Activated effector memory CD4-positive, alpha-beta T cell treated with anti-CD3 and anti-CD28 coated beads, Interleukin-2, amount 50 U/mL, for 16 hours (primary cell): ENCODE measurements at places on chromosomes 5 and 9.

- DNase-seq: no peak
These were observed 10.2 kb downstream of the OR13J1 start for GRCh38 chr9:35859990-35860339.

- DNase-seq: no peak
These were observed 225.9 kb downstream of the RFX3 start for GRCh38 chr9:3299872-3300271.

DNA sequence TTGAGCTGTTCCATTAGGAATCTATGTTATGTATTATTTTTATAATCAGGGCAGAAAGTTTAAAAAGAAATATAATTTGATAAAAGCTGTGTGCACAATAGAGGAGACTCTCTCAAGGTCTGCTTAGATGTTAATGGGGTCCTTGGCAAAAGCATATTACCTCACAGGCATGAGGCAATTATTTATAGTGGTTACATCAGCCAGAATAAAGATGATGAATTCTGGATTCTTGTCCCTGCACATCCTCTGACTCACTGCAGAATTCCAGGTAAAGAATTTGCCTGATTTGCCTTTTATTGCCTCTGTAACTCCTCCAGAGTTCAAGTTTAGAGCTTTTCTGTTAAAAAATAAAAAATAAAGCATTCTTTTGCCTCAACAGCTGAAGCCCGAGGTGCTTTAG, 253.6 kb downstream of the MAST4 start:
- DNase-seq: no peak

GRCh38 chr5:136020383-136021015, 8.3 kb upstream of the TGFBI start:
- peak; percentile 66 for DNase-seq

GRCh38 chr5:5490774-5491347, 68.4 kb downstream of the ICE1 start:
- no peak for DNase-seq

DNA sequence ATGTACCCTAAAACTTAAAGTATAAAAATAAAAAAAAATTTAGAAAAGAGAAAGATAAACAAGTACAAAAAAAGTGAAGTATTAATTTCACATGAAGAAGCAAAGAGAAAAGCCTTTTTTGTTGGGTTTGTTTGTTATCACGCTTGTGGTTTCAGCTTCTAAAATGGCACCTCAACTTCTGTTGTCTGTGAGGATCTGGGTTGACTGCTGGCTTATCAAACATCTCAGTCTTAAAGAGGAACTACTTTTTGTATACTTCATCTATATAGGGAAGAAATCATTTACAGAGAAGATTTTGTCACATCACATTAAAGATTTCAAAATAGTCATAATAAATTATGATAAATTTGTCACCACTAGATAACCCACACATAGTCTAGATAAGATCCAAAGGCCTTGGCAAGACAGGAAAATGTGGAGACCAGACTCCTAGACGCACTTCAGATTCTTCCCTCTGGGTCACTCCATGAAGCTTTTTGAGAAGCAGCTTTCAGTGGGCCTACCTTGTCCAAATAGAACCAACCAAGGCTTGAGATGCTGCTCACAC, 8.8 kb upstream of the ADGRV1 start:
- DNase-seq: no peak

DNA sequence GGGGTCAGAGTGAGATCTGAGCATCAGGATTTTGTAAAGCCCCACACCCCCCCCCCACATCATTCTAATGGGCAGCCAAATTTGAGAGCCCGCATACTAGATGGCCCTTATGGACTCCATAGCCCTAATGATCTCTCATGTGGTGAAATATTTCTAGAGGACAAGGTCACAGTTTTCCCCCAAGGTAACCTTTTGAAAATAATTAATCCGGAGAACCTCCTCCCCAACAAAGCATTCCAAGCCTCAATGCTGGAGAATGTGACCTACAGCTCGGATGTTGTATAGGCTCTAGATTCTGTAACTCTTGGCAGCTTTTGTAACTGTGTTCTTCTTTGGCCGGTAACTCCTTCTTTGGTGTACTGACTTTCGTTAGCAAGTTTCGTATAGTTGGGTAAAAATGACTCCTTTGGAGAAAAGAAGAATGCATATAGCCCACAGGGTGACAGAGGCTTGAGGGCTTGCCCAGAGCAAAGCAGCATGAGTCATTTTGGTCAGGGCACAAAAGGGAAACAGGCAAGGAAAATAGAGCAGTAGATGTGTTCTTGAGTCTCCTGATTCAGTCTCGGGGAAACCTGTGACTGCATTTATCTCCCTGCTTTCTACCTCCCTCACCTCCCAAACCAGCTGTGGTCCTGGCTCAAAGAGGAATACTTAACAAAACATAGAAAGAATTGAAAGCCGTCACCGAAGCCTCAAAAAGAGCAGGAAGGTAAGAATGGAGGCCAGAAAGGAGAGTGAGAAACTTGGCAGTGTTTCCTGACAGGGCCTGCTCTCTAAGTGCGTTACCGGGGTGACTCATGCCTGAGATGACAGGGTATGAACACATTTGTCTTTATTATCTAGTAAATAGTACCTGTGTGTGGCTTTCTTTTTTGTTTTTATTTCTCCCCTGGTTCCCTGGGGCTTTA, 6.6 kb upstream of the XPA start:
- no peak for DNase-seq

DNA sequence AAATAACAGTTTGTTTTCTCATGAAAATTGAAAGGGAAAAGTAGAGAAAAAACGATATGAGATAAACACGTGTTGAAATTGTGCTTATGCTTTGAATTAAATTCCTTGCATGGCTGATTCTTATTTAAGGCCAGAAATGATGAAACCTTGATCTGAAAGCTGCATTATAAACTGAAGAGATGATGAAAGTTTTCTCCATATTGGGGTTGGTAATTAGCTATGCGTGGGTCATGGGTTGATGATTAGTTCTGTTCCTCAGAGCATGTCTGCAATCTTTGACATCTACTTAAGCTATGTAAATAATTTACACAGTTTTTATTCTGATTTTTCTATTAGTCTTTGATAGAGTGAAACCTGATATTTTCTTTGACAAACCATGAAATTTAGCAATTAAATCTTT, 264.1 kb downstream of the CD180 start:
- no peak for DNase-seq

DNA sequence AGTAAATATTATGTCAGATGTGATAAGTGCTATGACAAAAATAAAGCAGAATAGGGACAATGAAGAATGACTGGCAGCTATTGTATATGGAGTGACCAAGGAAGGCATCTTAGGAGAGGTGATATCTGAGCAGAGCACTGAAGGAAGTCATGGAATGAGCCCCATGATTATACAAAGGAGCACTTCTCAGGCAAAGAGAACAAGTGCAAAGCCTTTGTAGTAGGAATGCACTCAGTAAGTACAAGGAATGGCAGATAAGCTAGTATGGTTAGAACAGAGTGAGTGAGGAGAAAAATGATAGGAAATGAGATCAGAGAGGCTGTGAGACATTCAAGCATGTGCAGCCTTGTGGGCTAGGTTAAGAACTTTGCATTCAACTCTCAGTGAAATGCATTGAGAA, 214.8 kb downstream of the LURAP1L start:
- no peak for DNase-seq

- no peak for DNase-seq
These were observed 4.5 kb downstream of the GPR150 start for GRCh38 chr5:95624368-95624767.

- peak; percentile 96 for DNase-seq
These were observed at the start of gene ZCCHC10 for GRCh38 chr5:133025804-133026663. ZCCHC10 (minus strand) TSS chr5:133026549; CDS start chr5:133026537, 12 bp downstream.

DNA sequence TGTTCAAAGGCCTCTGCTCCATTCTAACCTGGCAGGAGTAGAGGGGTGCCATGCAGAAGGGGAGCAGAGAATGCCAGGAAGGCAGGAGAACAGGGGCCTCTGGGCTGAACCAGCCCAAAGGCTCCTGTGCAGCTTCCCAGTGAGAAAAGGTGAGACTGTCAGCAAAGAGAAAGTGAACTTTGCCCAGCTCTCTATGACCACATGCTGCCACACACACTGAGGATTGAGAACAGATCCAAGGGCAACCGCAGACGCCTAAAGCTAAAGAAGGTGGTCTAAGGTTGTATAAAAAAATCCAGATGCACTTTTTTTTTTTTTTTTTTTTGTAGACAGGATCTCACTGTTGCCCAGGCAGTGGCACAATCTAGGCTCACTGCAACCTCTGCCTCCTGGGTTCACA, 51.4 kb downstream of the ALDH7A1 start:
- no peak for DNase-seq

DNA sequence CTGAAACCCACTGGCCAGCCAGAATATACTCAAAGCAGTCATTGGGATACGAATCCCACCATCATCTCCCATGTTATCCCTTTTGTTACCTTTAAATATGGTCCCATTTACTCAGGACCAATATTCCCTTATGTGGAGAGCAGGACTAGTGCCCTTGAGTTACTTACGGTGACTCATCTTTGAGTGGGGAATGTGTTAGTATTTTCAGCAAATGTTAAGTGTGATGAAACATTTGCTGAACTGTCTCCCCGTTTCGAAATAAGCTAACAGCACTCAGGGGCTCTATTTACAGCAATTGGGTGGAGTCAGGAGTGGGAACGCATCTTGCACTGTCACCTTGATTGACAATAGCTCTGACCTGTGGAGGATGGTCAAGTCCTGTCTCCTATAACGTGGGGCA, 67.4 kb downstream of the CTSL start:
- no peak for DNase-seq

GRCh38 chr5:87410931-87411330, 1.8 kb downstream of the CCNH start:
- DNase-seq: no peak

GRCh38 chr5:66989286-66989685, 207.3 kb downstream of the CD180 start:
- no peak for DNase-seq

GRCh38 chr9:85045271-85045670, 375.7 kb downstream of the NTRK2 start:
- DNase-seq: no peak

- no peak for DNase-seq
These were observed 218.5 kb downstream of the COMMD10 start for GRCh38 chr5:116303340-116303739.

DNA sequence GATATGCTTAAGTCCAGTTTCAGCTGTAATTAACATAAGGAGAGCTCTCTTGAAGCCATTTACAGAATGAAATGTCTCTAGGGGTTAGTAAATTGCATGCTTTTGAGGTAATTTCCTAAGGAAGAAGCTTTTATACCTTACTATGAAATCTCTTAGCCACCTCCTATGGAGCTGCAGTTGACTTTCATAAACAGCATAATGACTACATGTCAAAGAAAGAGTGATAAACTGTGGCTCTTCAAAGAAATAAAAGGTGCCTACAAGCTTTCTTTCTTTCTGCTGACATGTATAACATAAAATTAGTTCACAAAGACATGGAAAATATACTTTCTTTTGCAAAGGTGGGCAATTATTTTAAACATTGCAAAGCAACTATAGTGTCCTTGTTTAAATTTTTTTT, 90.8 kb downstream of the TMEM167A start:
- no peak for DNase-seq

- DNase-seq: no peak
These were observed 20.3 kb upstream of the TNIP1 start for GRCh38 chr5:151101151-151101550.

- DNase-seq: peak; percentile 68
These were observed 166.4 kb upstream of the OTULINL start for GRCh38 chr5:14415024-14415697.

DNA sequence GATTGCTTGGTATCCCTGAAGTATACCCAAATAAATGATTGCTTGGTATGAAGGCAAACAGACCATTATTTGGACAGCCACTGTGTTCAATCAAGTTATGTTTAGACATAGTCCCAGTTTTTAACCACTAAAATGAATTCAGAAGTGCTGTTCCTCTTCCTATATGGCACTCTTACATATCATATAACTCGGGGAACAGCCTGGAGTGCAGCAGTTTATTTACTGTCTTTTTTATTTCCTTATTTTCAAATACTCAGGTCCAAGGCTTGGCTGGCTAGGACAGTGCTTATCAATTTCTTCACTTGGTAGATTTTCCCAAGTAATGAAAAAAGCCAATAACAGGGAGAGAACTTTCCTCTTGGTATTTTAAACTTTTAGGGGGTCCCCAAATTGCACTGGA, 58.6 kb upstream of the CCDC112 start:
- DNase-seq: no peak

- no peak for DNase-seq
These were observed 143.2 kb downstream of the RMI1 start for GRCh38 chr9:84123648-84124406.

GRCh38 chr9:122426723-122427122, 51.0 kb downstream of the OR1J1 start:
- no peak for DNase-seq

DNA sequence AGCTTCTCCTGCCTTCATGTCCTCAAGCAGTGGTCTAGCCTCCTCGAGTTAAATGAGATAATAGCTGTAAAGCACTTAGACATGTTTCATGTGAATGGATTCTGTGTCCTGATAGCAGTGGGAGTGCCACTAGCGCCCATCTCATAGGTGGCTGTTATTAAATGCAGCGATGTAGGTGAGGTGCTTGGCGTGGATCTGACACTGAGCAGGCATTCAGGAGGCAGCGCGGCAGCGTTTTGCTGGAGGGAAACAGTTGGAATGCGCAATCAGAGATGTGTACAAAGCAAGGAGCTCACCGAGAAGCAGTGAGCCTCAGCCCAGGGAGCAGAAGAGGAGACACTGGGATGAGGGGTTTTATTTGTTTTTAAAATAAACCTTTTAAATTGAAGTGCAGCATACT, 106.6 kb downstream of the RGS3 start:
- DNase-seq: no peak

DNA sequence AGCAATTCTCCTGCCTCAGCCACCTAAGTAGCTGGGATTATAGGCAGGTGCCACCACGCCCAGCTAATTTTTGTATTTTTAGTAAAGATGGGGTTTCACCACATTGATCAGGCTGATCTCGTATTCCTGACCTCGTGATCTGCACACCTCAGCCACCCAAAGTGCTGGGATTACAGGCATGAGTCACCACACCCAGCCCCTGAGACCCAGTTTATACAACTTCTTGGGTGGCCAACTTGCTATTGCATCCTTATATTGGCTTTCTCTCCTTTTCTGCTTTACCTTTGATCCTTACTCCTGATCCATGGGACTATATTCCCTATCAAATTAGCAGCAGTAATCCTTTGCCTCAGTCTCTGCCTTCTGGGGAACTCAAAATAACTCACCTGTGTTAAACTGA, 659.1 kb downstream of the PRELID2 start:
- no peak for DNase-seq

- peak; percentile 56 for DNase-seq
These were observed 95.3 kb downstream of the RGS3 start for GRCh38 chr9:113558632-113559502.

- DNase-seq: no peak
These were observed 47.3 kb downstream of the FSTL4 start for GRCh38 chr5:133564921-133565565.

GRCh38 chr9:120983259-120983837, 56.8 kb upstream of the TRAF1 start:
- DNase-seq: no peak
